ENCODE measurements at places on chromosomes 3 and 15.

DNA sequence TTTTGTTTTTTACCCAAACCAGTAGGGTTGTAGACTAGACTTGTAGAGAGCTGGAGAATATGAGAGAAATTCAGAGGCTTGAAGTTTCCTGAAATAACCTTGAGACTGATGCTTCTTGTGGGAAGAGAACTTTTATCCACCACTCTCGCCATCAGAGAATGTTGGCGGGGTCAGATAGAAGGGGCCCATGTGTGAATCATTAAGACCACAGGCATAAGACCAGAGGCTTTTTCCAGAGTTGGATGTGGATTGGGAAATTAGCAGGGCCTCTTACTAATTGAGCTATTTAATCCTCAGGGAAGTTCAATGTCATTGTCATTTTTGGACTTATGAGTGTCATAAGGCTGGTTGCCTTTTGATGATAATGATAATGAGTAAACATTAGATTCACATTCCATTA, 246.9 kb upstream of the THRB start:
- DNase-seq, result no peak

GRCh38 chr3:133987136-133987535, 42.6 kb downstream of the SLCO2A1 start:
- DNase-seq, result no peak

DNA sequence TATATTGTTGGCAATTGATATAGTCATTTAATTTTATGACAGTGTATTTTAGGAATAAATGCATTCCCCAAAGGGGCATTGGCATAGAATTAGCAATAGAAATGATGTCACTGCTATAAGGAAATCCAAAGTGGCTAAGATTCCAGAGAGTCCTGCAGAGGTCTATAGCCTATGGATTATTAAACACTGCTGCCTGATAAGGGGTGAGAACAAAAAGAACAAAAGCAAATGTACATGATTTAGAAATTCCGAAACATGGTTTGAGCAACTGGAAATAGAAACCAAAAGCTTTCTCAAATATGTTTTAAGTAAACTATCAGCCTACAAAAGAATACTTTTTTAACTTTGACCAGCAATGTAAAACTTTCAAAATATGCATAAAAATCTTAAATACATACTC, 280.1 kb upstream of the RASGRP1 start:
- DNase-seq, result no peak

DNA sequence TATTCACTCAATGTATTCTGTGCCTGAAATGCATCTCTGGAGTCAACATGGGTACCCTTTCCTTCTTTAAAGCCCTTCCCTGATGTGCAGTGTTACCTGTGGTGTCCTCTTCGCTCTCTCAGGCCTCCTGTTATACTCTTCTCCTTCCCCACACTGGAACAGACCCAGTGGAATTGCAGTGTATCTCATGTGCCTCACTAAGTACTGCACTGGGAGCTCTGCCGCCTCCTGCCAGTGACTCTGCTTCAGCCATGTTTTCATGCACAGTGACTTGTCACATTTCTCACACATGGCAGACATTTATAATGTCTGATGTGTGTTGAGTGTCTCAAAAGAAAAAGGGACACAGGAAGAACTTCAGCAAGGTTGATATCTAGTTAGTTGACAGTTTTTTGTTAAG, 191.0 kb downstream of the KLHL25 start:
- DNase-seq, result no peak
